ENCODE measurements at places on chromosomes 2 and 18.

GRCh38 chr18:7896161-7896560, 329.0 kb downstream of the PTPRM start:
- no peak for DNase-seq

GRCh38 chr18:43078478-43079092, 36.9 kb downstream of the RIT2 start:
- no peak for DNase-seq

DNA sequence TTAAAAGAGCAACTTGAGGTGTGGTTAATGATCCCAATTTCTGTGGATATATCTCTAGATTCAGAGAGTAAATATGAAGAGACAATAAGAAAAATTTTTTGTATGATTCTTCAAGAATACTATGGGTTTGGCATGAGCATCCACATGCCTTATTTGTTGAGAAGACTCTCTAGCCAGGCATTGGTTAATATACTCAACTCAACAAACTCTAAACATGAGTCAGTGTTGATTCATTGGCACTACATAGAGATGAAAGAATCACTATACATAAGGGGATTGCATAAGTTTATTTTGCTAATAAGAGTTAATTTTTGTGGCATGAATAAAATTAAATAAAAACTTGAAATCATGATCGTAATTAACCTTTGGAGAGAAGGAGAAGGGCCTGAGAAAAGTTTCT, 930.2 kb upstream of the LRRTM1 start:
- DNase-seq, result no peak

GRCh38 chr2:11753886-11754699, 7.7 kb downstream of the LPIN1 start:
- DNase-seq, result no peak

DNA sequence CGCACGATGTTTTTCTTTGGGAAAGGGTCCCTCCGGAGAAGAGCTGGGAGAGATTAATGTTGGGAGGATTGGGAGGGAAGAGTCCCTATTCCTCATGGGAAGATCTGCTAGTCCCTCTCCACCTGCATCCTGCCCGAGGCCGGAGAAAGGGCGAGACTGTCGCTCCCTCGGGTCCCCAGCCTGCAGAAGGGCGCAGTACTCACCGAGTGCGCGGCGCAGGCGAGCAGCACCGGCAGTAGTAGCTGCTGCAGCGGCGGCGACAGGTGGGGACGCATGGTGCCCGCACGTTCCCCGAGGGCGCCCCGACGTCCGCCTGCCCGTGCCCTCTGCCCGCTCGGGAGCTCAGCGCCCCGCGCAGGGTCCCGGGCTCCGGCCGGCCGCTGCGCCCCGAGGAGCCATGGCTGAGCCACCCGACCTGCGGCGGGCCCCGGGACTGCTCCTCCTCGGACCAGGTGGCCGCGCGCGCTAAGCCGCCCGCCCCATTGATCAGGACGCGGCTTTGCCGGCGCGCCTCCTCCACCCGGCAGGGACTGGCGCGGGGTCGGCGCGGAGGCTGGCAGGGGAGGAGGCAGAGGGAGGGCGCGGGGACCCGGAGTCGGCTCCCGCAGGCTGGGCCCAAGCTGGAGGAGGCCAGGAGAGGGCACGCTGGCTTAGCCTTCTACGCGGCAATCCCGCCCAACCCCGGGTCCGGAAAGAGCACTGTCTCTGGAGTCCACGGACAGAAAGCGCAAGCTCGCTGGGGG, at the start of gene SCTR:
Gene SCTR (minus strand): TSS at position 532 of the 743 bp plus-strand sequence. CDS start 257 bp downstream, at position 275.
- no peak for DNase-seq

DNA sequence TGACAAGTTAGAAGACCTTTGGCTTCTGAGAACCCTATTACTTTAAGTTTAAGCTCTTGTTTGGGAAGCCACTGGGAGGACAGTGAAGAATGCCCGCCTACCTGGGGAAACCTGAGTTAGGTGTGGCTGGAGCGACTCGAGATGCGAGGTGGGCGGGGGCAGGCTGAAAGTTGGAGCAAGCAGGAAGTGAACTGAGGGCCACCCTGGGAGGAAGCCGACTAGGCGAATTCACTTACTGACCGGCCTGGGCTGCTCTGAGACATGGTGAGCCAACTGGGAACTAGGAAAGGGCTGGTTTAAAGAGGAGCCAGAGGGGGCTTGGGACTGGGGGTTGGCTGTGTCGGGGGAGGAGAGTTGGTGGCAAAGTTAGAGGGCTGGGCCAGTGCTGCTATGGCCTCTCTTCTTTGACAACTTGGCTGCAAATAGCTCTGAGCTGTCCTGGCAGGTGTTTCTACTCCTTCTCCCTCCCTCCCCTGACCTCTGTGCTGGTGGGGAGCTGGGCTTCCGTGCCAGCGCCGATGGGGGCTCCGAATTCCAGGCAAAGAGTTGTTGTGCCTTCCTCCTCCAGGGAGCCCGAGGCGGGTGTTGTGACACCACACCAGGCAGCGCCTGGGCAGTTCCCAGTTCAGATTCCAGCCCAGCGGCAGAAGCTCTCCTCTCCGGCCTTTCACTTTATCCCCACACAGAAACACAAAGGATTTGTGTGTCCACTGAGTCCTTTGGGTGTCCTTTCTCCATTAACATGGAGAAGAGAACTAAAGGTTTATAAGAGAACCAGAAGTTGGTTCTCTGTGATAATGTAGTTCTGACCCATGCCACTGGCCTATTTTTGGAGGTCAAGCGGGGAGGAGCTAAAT, at the start of gene VAMP8:
Gene VAMP8 (plus strand): TSS at position 201 of the 857 bp plus-strand sequence. CDS start 61 bp downstream, at position 262.
- no peak for DNase-seq

GRCh38 chr2:69514406-69514805, 77.2 kb upstream of the NFU1 start:
- DNase-seq, result peak; percentile 38

- no peak for DNase-seq
Measured at GRCh38 chr2:30655211-30655610, 152.0 kb downstream of the CAPN13 start.

- DNase-seq, result no peak
Measured at GRCh38 chr2:217753460-217754200, 249.2 kb downstream of the TNS1 start.

DNA sequence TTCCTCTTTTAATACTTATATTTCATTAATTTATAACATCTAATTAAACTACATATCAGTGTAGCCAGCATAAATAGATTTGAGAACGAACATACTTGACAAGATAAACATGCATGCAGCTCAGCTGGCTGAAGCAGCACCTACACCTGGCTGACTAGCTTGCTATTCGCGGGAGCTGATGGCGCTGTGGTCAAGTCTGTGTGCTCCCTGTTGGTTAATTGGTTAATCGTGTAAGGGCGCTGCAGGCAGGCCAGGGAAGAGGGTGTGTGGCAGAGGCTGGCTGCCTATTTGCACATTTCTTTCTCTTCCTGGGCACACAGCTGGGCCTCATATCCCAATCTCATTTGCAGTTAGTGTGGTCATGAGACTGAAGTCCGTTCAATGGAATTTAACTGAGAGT, 14.5 kb upstream of the VWA3B start:
- DNase-seq, result no peak

GRCh38 chr2:165909466-165909865, 44.1 kb downstream of the TTC21B start:
- no peak for DNase-seq

GRCh38 chr2:215271446-215271845, 40.4 kb upstream of the ATIC start:
- DNase-seq, result no peak

- DNase-seq, result peak; percentile 42
Measured at GRCh38 chr2:26355038-26355995, 8.7 kb upstream of the ADGRF3 start.

- no peak for DNase-seq
Measured at GRCh38 chr2:224041554-224041953, 2.5 kb upstream of the SERPINE2 start.

DNA sequence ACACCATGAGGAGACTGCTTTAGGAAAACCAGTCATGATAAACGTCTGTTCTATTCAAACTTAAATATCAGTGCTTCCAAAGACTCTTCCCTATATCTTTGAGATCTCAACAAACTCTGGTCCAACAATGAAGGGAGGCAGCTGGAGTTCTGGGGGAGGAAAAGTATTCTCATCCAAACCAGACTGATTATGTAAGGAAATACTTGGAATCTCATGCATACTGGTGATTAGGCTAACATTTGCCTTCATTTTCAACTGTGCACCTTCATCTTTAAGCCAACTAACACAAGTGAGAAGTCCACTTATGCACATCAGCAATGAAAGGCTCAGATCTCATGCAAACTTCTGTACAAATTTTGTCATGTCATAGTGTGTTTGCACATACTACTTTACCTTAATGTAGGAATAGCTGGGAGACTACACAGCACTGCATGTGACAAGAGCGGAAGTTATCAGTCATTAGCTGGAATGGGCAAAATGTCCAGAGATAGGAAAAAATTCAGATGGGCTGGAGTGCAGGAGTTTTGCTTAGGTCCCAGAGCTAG, 67.5 kb upstream of the STK17B start:
- DNase-seq, result no peak

GRCh38 chr2:236507393-236508085, 62.1 kb upstream of the ACKR3 start:
- DNase-seq, result peak; percentile 11

DNA sequence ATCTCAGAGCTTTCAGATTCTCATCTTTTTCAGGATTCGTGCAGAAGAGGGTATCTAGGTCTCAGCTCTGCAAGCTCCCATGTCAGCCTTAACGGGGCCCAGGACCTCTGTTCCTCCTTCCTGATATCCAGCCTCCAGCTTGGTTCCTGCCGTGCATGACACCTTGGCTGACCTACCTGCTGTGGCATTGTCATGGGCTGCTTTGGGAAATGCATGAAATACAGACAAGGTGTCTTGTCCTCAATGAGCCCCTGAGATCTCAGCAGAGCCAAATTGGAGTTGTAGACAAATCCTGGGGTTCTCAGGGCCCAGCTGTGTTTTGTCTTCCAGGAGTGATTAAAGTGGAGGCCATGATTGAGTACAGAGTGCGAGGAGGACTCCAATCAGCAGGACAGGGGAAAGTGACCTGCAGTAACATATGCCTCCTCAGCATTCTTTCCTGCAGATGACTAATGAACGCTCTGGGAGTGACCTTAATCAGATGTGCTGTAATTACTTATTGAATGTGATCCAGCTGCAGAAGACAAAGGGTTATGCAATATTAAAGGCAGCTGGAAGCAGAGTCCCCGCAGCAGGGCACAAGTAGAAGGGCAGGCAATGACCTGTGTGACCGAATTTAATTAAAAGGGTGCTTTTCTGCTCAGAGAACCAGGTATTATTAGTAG, 141.1 kb downstream of the CCBE1 start:
- DNase-seq, result no peak

- no peak for DNase-seq
Measured at GRCh38 chr2:239791526-239792404, 233.4 kb downstream of the NDUFA10 start.

DNA sequence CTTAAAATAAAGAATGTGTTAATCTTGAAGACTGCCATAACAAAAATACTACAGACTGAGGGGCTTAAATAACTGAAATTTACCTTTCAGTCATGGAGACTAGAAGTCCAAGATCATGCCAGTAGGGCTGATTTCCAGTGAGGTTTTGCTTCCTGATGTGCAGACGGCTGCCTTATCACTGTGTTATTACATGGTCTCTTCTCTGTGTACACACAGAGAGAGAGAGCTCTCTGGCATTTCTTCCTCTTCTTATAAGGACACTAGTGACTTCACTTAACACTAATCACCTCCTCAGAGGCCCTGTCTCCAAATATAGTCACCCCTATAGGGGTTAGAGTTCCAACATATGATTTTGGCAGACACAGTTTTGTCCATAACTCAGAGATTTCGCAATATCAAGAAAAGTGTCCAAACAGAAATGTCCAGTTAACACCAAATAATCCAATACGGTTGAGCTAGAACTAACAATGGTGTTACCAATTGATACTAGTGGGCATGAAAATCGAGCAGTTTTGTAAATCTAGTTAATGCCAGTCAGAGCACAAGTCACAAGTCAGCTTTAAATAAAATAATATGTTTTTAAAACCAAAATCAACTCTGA, 399.8 kb downstream of the ADCYAP1 start:
- DNase-seq, result no peak

DNA sequence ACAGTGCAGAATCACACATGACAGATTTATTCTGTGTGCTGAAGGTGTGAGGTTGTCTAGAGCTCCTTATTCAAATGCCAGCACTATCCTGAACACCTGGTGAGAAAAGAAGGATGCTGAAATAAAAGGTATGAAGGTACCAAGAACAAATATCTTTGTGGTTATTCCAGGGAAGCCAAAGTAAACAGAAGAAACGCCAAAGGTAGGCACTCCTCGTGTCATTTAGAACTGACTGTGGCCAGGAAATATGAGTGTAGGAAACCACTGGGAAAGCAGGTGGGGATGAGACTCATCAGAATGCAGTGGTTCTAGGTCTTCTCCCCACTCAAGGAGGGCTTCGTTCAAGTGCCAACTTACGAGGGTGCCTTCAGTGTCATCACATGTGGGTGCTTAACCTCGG, 80.8 kb downstream of the KIF5C start:
- DNase-seq, result no peak

DNA sequence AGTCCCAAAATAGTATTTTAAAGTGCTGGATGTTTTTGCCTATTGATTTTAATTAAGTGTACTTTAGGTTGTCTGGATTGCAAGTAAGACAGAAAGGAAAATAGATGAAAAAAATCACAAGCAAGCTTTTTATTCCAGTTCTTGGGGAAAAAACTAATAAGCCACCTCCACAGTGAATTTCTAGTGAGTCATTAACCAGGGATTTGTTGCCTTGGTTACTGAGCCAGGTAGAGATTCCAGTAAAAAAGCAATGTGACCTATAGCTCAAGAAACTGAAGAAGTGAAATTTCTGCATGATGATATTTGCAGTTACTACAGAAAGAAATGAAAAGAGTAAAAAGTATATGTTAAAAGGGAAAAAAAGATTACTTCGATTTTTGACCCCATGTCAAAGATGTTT, 160.6 kb downstream of the METTL4 start:
- DNase-seq, result no peak

- DNase-seq, result no peak
Measured at GRCh38 chr2:13401312-13401711, 684.6 kb downstream of the TRIB2 start.

GRCh38 chr2:41038408-41038807, 586.5 kb upstream of the SLC8A1 start:
- DNase-seq, result no peak

- no peak for DNase-seq
Measured at GRCh38 chr2:40485318-40485717, 33.4 kb upstream of the SLC8A1 start.

Measured in DMS 273 treated with DMSO at 0.1 percent for 48 hours (cell line).